ENCODE measurements at places on chromosomes 4 and X.

DNA sequence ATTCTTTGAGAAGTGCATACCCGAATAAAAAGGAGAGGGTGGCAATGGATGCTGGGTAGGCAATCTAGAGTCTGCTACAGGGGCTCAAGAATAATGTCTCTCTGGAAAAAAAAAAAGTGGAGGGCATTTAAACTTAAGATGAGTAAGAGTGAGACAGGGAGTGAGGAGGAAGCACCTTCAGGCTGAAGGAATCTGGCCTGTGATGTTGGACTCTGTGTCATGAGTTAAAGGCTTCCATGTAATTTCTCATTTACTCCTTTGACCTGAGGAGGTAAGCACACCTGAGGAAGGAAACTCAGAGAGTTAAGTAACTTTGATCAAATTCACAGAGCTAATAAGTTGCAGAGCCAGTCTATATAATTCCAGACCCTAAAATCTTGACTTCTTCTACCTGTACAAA lies 3.2 kb upstream of the PRKG2 start:
- no peak for DNase-seq

GRCh38 chr4:143294310-143294709 lies 42.4 kb upstream of the GAB1 start:
- DNase-seq, result no peak

DNA sequence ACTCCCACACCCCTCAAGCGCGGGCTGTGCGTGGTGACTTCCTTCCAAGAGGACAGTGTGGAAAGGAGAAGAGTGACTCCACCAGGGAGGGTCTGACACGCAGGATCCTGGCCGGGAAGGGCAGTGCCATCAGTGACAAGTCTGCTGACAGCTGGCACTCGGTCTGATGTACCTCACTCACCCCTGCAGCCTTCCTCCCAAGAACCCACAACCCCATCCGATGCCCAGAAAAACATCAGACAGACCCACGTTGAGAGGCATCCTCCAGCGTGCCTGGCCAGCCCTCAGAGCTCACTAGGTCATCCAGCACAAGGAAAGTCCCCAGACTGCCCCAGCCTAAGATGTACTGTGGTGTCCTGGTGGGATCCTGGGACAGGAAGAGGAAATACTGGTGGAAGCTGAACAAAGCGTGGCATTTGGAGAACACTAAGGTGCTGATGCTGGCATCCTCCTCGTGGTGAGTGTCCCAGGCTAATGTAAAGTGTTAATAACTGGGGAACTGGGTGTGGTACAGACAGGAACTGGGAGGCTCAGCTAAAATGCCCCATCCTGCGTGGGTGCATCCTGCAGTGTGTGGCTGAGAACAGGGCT lies 200.0 kb upstream of the PSAPL1 start:
- DNase-seq, result no peak

DNA sequence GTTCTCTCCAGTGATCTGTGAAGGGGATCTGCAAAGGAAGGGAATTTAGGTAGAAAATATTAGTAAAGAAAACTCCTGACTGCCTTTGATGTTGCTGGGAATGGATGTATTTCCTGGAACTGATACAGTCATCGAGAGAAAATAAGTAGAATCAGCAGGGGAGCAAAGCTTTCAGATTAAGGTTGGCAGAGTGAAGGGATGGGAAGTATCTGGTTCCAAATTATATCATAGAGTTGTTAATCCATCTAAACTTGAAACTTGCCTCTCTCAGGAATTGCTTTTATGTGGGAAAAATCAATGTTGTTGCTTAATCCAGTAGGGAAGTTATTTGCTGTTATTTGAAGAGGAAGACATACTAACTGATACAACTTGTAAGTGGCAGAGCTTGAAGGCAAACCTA lies 19.3 kb downstream of the EPHA5 start:
- DNase-seq, result no peak

GRCh38 chr4:135382280-135382959 lies 1180.8 kb upstream of the PABPC4L start:
- no peak for DNase-seq

DNA sequence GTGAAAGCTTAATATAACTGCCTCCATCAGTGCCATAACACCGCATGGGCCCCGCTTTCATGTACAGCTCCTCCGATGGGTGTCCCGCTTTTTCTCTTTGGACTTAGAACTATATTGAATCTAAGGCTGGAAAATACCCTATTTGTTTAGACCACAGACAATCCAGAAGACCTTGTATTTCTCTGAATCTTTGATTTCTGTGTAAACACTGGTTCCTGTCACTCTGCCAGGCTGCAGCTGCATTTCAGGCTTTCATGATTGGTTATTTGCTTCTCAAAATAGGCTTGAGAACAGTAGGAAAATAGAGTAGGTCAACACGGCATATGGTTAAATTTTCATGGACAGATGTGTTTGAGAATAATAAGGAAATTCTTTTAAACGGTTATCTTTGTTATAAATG lies 80.0 kb downstream of the NWD2 start:
- no peak for DNase-seq

GRCh38 chr4:47187608-47188007 lies 156.2 kb downstream of the GABRB1 start:
- no peak for DNase-seq

DNA sequence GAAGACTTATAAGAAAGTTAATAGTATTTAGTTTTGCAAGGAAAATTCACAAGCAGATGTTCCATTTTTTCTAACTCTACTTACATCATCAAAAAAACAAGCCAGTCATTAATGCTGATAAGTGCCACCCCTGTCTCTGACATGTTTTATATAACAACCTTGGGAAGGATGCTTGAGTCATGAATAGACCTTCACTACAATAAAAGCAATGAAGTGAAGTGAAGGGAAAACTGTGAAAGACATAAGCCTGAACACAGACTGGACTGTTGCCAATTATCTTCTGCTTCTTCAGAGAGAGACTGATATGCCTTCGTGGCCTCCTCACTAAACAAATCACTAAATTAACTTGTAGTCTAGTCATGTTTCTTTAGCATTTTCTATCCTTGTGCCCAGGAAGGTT lies 353.2 kb downstream of the PDHA2 start:
- DNase-seq, result no peak

DNA sequence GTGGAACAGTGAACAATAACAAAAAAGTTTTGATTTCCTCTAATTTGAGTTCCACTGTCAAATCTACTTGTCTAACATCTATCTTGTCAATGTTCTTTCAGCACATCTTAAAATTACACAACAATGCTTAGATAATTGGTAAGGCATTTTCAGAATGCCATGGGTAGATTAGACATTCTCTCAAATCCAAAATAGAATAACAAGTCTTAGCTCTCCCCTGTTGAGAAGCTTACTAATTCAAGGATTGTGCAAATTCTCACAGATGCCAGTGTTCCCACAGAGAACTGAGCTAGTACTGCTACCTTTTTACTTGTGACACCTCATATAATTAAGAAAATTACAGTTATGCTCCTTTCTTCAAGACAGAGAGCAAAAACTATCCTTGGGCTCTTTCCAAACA lies 2442.0 kb downstream of the PCDH7 start:
- DNase-seq, result no peak

- no peak for DNase-seq
Measured at GRCh38 chr4:80540785-80541469, 205.4 kb downstream of the CFAP299 start.

- DNase-seq, result no peak
Measured at GRCh38 chr4:82382751-82383150, 9.0 kb upstream of the HNRNPD start.

- no peak for DNase-seq
Measured at GRCh38 chrX:121649417-121649816, 602.0 kb downstream of the GLUD2 start.

- peak; percentile 10 for DNase-seq
Measured at GRCh38 chr4:188246488-188246887, 107.2 kb downstream of the TRIML1 start.

DNA sequence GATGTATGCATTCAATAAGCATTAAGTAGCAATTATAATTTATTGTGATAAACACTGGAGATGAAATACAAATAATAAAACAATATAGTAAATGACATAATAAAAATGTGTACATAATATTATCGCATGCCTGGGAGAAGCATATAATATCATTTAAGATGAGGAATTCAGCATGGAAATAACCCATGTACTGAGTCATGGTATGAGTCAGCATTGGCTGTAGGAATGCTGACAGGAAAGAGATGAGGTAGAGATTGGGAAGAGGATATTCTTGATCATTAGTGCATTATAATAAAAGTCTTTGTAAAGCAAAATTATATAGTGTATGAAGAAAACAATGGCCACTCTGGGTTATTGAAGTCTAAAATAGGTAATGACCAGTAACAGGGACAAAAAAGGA lies 82.8 kb downstream of the MAGEB10 start:
- peak; percentile 76 for DNase-seq

- DNase-seq, result no peak
Measured at GRCh38 chr4:2913168-2913567, 50.0 kb downstream of the NOP14 start.

DNA sequence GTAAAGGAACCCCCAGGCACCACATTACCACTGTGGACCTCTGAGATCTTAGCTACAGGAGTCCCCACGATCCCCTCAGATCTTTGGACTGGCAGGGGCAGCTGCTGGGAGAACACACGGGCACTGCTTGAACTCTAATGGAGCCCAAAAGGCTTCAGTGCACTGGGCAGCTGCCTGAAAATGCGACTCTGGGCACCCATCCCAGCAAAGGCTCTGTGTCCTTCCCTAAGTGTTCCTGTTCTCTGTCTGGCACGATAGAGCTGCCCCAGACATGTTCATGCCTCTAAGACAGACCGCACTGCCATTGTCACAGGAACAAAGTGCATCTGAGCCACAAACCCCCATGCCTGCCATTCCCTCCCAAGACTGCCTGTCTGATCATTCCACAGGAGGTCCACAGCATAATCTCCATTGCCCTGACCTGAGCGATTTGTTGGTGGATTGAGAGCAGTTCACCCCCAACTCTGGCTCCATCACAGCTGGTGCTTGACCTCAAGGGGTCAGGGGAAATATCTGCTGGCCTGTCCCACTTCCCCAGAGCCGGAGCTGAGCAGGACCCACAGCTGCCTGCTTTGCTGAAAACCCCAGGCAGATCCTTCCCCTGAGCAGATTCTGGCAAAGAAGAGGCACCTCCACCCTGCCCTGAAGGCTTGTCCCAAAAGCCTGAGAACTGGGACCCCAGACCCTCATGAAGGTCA lies 436.0 kb upstream of the INTU start:
- DNase-seq, result no peak

DNA sequence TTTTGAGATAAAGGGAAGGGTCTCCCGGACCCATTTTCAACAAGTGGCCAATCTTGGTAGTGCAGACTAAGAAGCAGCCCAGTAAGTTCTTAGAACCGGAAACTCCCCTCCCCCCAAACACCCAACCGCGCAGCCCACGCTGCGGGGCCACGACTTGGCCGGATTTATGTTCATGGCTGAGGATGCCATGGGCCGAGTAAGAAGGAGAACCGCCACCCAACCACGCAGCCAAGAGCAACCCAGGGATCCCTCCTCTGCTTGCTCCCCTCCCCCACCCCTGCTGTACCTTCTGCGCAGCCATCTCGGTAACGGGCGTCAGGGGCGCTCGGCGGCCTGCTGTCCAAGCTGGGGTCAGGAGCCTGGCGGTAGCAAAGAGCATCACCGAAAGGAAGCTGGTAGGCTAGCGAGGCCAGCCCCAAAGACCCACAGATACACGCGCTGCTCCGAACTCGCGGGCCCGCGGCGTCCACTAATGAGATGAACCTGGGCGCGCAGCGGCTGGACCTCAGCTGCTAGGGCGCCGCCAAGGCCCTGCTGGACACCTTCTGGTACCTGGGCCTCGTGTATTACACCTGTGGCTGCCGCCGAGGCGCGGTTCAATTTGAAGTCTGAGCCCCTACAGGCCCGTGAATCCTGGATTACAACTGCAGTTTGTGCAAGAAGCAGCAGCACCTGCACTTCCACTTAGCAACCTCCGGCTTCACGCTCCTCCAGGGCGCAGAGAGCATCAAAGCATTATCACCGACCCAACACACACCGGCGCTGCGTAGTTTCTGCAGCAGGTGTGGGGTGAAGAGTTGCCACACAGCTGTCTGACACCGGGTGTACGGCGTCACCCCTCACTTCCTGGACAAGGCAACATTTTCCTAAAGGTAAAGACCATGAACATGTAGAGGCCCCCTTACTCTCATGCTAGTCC lies 63.4 kb downstream of the NUDT10 start:
- DNase-seq, result no peak

GRCh38 chr4:118158763-118159375 lies 124.6 kb downstream of the NDST3 start:
- no peak for DNase-seq

GRCh38 chr4:183659872-183660242 lies 764 bp downstream of the TRAPPC11 start:
- DNase-seq, result no peak

- no peak for DNase-seq
Measured at GRCh38 chr4:152189451-152190179, 346.3 kb downstream of the FBXW7 start.

GRCh38 chrX:55039471-55039870 lies 8.7 kb upstream of the ALAS2 start:
- DNase-seq, result no peak

DNA sequence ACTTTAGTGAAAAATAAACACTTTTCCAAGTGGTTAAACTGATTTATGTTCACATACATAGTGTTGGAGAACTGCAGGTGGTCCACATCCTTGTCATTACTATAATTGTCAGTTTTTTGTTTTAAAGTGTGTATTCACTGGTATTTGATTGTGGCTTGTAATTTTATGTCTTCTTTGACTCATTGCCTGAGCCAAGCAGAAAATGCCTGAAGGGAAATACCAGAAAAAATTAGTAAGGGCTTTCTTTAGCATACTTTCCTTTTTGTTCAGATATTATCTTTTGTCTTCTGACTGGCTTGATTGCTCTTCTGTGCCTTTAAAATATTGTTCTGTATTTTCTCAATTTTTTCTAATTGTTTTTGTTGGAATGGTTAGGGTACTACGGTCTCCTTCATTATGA lies 981.3 kb downstream of the C4orf33 start:
- DNase-seq, result peak; percentile 59

DNA sequence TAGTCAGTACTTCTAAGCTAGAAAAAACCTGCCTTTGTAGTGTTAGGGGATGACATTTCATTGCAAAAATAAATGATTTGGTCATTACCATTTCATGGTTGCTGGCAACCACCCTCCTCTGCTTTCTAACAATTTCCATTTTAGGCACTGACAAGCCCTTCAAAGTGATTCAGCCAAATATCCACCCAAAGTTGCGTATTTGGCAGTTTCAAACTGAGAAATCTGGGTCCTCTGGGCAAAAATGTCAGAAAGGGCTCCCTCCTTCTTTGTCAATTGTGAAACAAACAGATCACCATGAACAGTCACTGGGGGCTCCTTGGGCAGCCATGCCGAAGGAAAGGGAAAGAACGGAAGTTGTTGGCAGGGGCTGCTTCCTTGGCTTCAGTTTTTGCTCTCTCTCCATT lies 33.0 kb downstream of the PLAC1 start:
- no peak for DNase-seq

DNA sequence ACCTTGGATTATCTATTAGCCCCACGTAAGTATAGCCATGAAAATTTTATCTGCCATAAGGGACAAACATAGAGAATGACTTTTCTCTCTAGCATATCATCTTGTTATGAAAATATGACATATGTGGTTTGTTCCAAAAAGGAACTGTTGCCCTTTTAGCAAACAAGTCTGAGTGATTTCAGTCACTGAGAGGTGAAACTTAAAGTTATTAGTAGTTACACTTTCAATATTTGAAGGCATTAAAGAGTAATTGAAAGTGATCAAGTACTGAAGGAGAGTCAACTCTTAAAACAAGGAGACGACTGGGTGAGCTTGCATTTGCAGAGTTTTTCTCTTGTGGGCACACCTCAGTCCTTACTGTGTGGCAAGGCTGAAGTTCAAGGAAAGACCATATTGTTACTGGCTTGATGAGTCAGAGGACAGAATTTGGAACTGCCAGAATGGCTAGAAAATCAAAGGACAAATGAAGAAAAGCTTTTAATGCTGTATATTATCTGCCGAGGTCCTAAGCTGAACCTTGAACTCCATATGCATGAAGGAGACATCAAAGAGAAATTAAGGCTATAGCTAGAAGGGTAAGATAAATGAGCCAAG lies 205.1 kb upstream of the EMCN start:
- DNase-seq, result no peak
